ENCODE measurements at places on chromosomes 5 and 9. TPM values are rescaled to one million over a fixed set of nuclear protein-coding genes. Genes with fewer than 3 reads are reported as not detected.

GRCh38 chr9:90943341-90943740 lies 141.7 kb downstream of the SYK start:
- DNase-seq: no peak

DNA sequence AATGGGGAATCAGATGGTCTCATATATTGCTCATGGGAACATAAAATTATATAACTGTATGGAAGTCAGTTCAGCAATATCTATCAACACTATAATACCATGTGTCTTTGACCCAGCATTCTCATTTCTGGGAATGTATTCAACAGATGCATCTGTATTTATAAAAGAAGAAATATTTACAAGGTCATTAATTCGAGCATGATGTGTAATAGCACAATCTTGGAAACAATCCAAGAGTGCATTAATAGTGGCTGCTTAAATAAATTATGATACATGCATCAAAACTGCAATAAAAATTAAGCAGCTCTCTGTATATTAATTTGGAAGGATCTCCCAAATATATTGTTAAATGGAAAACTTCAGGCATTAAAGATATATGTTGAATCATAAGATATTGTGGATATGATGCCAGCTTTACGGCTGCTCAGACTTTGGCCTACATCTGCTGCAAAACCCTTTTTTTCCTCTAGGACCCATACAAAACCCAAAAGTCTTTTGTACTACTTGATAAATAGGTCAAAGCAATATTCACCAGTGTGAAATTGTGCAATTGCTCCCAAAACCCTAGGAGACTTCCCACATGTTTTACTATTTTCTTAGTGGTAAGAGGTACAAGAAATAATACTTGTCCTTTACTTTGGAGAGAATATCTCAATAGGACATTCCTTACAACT lies 45.3 kb upstream of the ISOC1 start:
- no peak for DNase-seq

- DNase-seq: no peak
Observed at GRCh38 chr9:3840311-3840710, 314.5 kb upstream of the RFX3 start.

Gene PLAA
- 38.3 TPM for polyA plus RNA-seq

Gene CDH6
- 3.7 TPM for polyA plus RNA-seq

Gene WWC1
- 9.7 TPM for polyA plus RNA-seq

GRCh38 chr9:113541019-113541900 lies 77.7 kb downstream of the RGS3 start:
- peak; percentile 50 for DNase-seq

DNA sequence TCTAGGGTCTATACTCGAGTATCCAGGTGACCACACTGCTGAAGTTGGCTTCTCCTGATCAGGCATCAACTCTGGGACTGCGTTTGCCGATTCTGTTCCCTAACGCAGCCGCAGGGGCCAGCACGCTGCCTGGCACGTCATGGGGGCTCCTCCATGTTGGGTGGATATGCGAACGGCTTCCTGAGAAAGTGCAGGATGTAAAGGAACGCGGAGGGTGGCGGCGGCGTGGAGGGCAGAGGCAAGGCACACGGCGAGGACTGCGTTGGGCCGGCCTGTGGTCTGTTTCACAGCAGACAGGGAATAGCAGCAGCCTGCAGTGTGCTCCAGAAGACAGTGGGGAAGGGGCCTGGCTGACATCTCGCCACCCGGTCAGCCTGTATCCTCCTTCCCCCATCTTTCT lies 3.8 kb downstream of the LCN10 start:
- DNase-seq: no peak

Gene C9
- polyA plus RNA-seq: 0.37 TPM

Gene GLRA1
- not detected for polyA plus RNA-seq

GRCh38 chr9:14030375-14031059 lies 283.4 kb downstream of the NFIB start:
- peak; percentile 94 for DNase-seq

Gene CSF1R
- polyA plus RNA-seq: 24.6 TPM

GRCh38 chr9:136051837-136052471 lies 43.1 kb downstream of the NACC2 start:
- DNase-seq: peak; percentile 52

DNA sequence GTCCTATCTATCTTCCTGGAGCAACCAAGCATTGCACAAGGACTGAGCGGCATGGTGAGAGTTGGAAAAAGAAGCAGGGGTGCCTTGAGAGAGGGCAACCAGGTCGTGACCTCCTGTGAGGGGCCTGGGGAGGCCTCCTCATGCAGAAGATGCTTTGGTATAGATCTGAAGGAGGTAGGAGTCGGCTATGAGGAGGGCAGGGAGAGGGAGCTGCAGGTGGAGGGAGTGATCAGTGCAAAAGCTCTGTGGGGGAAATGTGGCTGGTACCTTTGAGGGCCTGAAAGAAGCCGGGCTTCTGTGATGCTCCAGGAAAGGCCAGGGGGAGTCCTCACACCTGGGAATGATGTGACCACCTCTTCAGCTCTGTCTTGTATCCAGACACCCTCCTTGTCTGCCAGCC lies 3.6 kb upstream of the SLC25A48 start:
- DNase-seq: no peak

Gene PAEP
- polyA plus RNA-seq: 13.0 TPM

- DNase-seq: no peak
Observed at GRCh38 chr9:122228191-122228567, 578 bp downstream of the LHX6 start.

- DNase-seq: no peak
Observed at GRCh38 chr5:143218517-143219170, 184.8 kb downstream of the NR3C1 start.

Gene NPR3
- polyA plus RNA-seq: 34.5 TPM
